NCI-H2081 treated with DMSO at 0.1 percent for 48 hours (cell line): ENCODE measurements at places on chromosomes 6 and 20.

- no peak for DNase-seq
These were observed 17.8 kb downstream of the BNIP5 start for GRCh38 chr6:36318690-36319435.

DNA sequence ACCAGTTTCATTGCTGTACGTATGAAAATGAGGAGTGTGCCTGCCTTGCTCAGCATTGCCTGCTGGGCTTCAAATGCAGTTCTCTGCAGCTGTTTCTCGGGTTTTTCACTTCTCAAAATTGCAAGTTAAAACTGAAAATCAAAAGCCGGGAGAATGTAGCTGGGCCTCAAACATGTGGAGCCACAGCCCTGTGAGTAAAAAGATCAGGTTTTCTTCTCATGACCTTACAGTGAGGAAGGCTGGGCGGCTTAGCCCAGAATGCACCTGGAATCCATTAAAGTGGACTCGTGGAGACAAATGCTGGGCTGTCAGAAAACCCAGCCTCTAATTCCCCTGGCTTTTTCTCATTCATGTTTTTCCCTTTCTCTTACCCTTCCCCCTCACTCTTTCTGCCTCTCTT is 34.4 kb downstream of the DSE start:
- no peak for DNase-seq

DNA sequence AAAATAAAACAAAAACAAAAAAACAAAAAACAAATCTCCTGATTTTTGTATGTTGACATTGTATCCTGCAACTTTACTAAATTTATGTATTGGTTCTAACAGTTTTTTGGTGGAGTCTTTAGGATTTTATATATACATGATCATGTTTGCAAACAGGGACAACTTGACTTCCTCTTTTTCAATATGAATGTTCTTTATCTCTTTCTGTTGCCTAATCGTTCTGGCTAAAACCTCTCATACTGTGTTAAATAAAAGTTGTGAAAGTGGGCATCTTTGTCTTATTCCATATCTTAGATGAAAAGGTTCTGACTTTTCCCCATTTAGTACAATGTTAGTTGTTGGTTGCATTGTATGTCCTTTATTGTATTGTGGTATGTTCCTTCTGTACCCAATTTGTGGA is 261.7 kb upstream of the NOX3 start:
- DNase-seq = no peak

DNA sequence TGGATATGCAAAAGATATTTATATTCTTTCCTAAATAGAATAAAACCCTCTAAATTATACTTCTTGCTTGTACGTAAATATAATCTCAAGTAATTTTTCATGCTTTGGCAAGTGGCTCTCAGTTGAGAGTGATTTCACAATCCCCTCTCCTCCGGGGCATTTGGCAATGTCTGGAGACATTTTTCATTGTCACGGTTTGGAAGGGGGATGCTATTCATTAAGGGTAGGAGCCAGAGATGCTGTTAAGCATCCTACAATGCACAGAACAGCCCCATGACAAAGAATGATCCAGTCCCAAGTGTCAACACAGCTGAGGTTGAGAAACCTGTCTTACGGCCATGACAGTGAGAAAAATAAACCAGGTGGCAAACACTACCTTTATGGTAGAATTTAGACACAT is 75.7 kb downstream of the AGPAT4 start:
- no peak for DNase-seq

- no peak for DNase-seq
These were observed 209.4 kb upstream of the LRFN2 start for GRCh38 chr6:40796260-40797221.

- DNase-seq = no peak
These were observed 116.7 kb downstream of the AHI1 start for GRCh38 chr6:135380793-135381192.

GRCh38 chr20:51312480-51312783 is 230.1 kb downstream of the NFATC2 start:
- DNase-seq = no peak

GRCh38 chr20:5504061-5504739 is 187.4 kb upstream of the PROKR2 start:
- no peak for DNase-seq

- no peak for DNase-seq
These were observed 91.5 kb upstream of the RPS6KA2 start for GRCh38 chr6:166718516-166718915.

DNA sequence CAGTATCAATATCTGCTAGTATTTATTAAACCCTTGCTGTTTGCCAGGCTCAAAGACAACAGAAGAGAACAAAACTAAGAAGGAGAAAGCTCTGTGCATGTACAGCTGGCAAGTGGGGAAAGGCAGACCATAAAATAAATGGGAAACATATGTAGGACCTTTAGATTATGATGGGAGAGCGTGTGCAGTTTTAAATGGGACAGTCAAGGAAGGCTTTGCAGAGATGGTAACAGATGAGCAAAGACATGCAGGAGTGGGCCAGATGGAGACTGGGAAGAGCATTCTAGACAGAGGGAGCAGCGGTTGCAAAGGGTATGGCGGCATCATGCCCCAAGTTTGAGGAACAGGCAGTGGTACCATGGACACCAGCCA is 260.0 kb downstream of the NRN1 start:
- no peak for DNase-seq

DNA sequence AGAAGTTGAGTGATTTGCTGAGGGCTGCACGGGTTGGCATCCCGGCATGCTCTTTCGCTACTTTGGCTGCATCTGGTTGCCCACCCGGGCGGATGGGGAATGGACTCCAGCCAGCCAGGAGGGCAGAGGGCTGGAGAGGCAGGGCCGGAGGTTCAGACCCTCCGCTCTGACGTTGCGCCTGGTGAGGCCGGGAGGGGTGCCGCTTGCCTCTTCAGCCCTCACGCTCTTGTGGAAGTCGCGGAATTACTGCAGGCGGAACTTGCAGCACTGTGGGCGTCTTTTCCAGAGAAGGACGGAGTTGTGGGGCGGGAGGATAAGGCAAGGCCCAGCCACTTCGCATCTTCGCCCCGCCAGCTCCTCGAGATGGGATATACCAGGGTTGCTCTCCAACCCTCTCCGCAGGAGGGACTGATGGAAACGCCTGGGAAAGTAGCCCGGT is 656 bp downstream of the RTEL1 start:
- DNase-seq = no peak

- no peak for DNase-seq
These were observed 50.0 kb downstream of the GJA10 start for GRCh38 chr6:89944181-89944755.

DNA sequence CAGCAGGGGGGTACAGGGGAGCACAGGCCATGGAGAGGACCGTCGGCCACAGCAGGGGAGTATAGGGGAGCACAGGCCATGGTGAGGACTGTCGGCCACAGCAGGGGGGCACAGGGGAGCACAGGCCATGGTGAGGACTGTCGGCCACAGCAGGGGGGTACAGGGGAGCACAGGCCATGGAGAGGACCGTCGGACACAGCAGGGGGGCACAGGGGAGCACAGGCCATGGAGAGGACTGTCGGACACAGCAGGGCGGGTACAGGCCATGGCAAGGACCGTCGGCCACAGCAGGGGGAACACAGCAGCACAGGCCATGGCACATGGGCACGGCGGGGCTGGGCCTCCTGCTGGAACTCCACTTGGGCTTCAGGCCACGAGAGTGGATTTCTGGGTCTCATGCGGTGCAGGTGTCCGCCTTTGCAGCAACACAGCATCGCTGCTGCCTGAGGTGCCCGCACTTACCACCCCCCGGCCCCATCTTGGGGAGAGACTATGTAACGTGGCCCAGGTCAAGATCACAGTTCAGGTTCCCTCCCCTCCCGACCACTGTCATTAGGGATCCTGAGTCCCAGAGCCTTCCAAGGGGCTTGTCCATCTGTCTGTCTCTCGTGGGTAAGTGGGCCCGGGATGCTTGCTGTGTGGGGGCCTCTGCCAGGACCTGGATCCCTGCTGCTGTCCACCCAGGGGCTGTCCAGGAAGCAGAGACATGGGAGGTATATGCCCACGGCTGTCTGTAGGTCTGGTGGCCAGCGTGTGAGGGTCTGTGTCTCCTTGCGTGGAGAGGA is 2.5 kb downstream of the NPBWR2 start:
- DNase-seq = no peak

DNA sequence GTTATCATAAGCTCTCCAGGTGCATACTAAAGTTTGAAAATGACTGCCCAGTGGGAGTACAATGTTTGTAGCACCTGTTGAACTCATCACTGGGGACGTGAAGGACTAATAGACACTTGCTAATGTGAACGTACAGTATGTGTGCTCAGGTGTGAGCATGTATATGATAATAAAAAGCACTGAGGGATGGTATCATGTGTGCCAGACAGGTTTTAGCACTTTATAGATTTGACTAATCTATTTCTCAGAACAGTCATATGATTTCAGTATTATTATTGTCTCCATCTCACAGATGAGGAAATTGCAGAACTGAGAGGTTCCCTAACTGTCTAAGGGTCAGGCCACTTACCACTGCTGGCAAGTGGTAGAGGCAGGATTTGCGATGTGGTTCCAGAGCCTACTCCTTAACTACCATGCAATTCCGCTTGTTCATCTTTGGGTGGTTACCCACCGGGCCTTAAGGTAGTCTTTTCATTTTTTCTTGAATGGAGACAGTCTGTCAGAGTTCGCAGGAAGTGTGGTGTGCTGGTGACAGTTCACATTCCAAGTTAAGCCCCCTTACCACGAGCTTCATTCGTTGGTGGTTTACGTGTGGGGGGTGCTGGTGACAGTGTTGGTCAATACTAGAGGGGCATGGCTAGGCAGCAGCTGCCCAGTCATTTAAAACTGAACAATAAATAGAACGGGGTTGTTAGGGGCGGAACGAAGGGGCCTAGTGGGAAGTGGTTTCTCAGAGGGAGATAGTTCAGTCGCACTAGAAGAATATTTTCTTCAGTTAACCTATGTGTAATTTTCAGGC is 46.8 kb downstream of the RREB1 start:
- DNase-seq = no peak
